ENCODE measurements at places on chromosomes 12 and 14.
A peak's percentile ranks its signal among the peaks of the same experiment; 100 is the strongest.

- no peak for DNase-seq
These were observed 13.9 kb upstream of the VRK1 start for GRCh38 chr14:96783043-96783914.

DNA sequence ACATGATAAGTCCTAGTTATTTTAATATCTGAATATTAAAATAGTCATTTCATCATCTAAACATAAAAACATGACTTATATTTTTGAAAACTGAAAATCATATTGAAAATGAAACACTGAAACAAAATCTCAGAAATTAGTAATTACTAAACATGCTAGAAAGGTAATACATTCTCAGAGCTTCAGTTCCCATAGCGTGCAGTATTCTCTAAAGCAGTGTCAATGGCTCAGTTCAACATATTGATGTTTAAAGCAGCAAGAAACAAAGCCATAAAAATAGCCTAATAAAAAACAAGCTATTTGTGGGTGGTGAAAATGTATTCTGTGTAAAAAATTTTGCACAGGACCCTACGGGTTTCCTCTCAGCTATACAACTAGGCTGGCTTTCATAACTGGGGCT lies 1337.4 kb downstream of the FSCB start:
- DNase-seq, result no peak

- no peak for DNase-seq
These were observed 11.2 kb downstream of the KCNH3 start for GRCh38 chr12:49549735-49550692.

DNA sequence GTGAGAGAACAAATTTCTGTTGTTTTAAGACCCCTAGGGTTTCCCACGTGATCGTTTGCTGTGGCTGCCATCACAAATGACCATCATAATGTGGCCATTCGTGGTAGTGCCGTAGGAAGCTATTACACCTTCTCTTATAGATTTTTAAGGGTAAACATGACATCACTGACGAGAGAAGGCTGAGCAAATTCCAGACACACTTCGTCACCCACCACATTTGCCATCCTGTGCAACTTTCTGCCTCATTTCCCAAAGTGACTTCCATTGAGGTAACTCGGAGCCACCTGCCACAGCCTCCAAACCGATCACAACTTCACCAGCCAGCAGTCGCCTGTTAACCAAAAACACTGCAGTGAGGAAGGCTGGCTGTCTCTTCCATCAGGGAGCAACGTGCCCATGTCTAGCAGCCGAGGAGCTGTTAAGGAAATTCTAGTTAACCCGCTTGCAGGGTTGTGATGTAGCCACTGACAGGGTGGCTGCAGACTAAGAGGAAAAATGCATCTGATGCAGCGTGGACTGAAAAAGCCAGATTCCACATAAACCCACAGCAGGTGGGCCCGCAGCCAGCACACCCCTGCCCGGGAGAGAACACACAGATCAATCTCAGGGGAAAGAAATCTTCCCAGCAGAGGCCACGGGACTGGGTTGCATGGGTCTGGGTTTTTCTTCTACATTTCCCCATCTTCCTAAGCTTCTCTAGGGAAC lies 44.6 kb downstream of the CCDC85C start:
- no peak for DNase-seq

DNA sequence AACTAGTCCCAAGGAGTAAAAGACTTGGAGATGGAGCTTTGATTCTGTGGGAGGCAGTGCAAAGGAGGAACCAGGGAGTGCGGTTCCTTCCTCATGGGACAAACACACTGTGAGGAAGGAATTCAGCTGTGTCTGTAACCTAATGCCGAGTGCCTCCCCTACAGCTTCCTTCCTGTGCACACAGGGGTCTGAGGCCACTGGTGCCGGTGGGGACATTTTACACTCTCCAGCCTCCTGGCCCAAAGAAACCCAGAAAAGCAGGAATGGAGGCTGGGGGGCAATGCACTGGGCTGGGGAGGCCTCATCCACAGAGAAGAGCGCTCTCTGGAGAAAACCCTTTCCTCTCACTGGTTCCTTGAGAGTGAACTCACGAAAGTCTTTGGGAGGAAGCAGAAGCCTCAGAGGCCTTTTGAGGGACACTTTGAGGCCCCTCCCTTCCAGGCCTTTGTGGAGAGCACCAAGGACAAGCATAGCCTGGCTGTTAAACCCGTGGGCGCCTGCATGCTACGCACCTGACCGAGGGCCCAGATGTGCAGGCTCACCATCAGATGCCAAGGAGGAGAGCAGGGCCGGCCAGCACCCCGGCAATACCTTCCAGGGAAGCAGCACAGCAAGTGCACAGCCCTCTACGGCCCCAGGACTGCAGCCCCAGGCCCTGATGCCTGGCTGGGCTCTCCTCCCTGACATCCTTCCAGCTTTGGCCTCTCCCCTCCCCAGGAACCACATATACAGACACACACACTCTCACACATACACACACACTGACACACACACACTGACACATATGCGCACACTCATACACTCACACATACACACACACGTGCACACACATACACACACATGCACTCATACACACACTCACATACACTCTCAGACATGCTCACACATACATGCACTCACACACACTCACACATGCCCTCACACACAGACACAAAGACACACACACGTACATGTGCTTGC lies 52.0 kb downstream of the NFKBIA start:
- no peak for DNase-seq

- DNase-seq, result no peak
These were observed 11.9 kb downstream of the PTGDR start for GRCh38 chr14:52279408-52279807.

DNA sequence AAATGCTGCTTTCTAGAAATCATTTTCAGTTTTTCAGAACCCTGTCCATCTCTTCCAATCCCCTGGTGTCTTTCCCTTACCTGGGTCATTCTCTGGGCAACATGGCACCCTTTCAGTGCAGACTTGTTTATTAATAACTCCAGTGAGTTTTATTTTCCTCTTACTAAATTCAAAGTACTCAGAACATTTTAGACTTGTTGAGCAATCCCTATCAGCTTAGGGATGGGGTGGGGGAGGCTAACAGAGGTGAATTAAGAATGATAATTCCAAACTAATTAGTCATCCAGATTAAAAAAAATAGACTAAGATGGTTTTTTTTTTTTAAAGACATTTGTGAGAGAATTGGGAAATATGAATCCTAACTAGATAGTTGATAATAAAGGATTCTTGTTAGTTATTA lies 10.7 kb downstream of the GPRC5A start:
- no peak for DNase-seq

DNA sequence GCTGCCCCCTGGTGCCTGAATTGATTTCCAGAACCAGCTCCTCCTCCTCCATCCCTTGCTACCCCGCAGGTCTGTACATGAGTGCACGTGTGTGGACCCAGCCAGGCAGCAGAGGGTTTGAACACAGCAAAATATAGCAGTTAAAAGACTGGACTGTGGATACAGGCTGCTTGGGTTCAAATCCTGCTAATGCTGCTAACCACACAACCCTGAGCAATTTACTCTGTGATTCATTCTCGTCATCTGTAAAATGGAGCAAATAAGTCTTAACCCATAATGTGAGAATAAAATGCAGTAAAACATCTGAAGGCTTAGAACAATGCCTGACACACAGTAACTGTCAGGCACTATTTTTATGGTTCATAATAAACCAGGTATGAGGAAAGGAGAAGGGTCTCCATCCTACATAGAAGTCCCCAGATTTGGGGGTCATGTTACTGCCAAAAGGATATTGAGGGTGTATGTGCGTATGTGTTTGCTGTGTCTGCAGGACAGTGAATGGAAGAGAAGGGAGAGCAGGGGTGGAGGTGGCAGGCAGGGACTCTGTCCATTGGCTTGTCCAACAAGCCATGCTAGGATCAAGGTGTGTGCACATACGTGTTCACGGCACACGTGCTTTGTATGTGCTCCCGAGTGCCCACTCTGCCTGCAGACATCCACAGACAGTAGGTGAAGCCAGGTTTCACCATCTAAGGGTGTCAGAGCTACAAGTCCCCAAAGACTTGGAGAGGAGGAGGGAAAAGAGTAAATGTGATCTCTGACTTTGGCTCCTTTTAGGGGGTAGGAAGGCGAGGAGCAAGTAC lies 1.5 kb upstream of the STAT6 start:
- peak; percentile 86 for DNase-seq

- DNase-seq, result no peak
These were observed 70.0 kb upstream of the SRSF5 start for GRCh38 chr14:69696633-69697557.

GRCh38 chr12:94186278-94187241 lies 38.2 kb downstream of the PLXNC1 start:
- DNase-seq, result no peak

- DNase-seq, result no peak
These were observed 318.5 kb downstream of the BCAT1 start for GRCh38 chr12:24630446-24630845.

GRCh38 chr14:105091517-105092170 lies 26.4 kb upstream of the GPR132 start:
- no peak for DNase-seq

GRCh38 chr12:25320123-25321006 lies 69.6 kb upstream of the KRAS start:
- DNase-seq, result no peak

DNA sequence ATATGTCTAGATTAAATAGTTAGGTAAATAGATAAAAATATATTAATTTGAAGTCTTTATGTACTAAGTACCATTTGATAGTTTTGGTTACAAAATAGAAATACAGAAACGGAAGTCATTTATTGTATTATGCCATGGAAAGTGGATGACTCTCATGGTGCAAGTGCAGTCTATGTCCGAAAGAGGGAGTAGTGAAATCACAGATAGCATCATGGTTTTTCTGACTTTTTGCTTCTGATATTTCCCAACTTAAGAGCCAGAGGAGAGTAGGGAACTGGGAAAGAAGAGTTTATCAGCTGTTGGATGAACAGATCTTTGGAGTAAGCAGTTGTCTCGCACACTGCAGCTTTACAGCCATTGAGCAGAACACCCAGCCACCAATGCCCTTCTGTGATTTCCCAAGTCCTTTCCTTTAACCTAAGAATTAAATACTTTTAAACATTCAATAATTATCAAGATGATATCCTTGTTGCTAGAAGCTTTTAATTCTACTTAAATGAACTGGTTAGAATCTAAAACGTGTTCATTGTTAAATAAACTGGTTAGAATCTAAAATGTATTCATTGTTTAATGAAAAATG lies 18.4 kb upstream of the SRGAP1 start:
- DNase-seq, result no peak

GRCh38 chr12:104852896-104853295 lies 105.2 kb downstream of the SLC41A2 start:
- DNase-seq, result no peak

- no peak for DNase-seq
These were observed 25.2 kb upstream of the BHLHE41 start for GRCh38 chr12:26149968-26150500.

GRCh38 chr14:22976620-22977433 lies 5.5 kb downstream of the AJUBA start:
- no peak for DNase-seq

- DNase-seq, result no peak
These were observed 4.8 kb upstream of the ITPK1 start for GRCh38 chr14:93120517-93120916.

- DNase-seq, result no peak
These were observed 23.7 kb upstream of the NT5DC3 start for GRCh38 chr12:103864710-103865109.

DNA sequence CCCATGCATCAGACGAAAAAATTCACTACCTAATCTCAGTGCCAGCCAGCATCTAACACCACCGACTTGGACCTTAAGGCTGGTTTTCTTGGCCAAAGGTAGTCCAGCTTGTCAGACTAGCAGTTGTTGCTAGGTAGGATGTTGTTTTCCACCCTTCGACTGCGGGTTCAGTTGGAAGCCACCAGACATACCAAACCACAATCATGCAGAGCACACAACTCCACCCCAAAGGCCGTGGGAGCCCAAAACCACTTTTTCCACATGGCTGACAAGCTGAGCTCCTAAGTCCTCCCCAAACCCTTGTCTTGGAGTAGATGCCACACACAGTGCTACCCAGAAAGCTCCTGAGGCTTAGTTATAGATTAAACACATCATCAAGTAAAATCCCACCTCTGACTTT lies 46.8 kb downstream of the LRIG3 start:
- no peak for DNase-seq

DNA sequence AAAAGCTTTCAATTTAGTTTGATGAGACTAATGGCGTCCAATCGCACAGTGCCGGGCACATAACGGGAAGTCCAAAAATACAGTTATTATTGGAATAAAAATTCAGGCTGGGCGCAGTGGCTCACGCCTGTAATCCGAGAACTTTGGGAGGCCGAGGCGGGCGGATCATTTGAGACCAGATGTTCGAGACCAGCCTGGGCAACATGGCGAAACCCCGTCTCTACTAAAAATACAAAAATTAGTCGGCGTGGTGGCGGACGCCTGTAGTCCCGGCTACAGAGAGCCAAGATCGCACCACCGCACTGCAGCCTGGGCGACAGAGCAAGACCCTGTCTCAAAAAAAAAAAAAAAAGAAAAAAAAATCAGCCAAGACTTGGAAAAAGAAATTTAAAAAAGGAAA lies 1.2 kb upstream of the FKBP4 start:
- no peak for DNase-seq

- peak; percentile 35 for DNase-seq
These were observed 61.9 kb upstream of the MAX start for GRCh38 chr14:65164068-65164824.

- no peak for DNase-seq
These were observed 2.0 kb downstream of the EMC9 start for GRCh38 chr14:24139272-24139934.

GRCh38 chr12:6774499-6775062 lies 2.3 kb downstream of the LAG3 start:
- DNase-seq, result no peak

- DNase-seq, result no peak
These were observed 297.9 kb upstream of the AMIGO2 start for GRCh38 chr12:47377414-47378221.

DNA sequence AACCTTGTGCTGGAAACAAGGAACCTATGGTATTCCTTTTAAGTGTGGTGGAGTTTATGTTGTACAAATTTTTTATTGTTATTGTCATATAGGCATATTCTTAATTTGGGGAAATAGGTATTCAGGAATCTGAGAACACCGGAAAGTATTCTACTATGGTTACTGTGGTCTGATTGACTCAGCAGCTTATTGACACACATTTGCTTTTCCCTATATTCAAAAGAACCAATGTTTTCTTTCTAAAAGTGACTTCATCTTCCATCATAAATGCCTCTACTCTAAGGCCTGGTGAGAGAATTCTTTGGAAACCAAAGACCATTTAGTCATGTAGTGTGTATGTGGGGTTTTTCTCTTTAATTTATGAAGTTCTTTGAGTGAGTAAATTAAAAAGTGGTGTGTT lies 474.8 kb downstream of the TMTC2 start:
- DNase-seq, result no peak

DNA sequence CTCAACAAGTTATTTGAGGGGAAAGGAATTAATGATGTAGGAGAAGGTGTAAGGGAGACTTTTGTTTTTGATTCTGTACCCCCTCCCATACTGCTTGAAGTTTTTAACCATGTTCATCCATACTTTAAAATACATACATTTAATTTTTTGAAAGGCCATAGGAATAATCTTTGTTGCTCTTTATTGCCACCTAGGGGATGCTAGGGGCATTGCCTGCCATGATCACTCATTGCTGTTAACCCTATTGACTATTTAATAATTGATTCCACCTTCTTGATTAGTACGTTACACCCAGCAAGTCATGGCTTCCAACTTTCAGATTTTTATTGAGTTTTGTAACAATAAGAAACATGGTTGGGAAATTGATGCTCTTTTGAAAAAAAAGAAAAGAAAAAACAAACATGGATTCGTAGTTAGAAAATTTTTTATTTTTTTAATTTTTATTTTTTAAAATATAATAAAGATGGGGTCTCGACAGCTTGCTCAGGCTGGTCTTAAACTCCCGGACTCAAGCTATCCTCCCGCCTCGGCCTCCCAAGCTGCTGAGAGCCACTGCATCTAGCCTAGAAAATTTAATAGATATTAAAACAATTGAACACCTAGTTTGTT lies 8.5 kb upstream of the PRKAB1 start:
- no peak for DNase-seq

All from stimulated activated CD4-positive, alpha-beta T cell treated with anti-CD3 and anti-CD28 coated beads, Interleukin-1b, Interleukin-23, amount 100 ng/mL, for 24 hours (primary cell).